ENCODE measurements at places on chromosomes 16 and 17. TPM values are rescaled to one million over a fixed set of nuclear protein-coding genes. Genes with fewer than 3 reads are reported as not detected.

Gene SDK2
- 0.56 TPM for total RNA-seq

Gene ZNF624
- total RNA-seq, result 3.3 TPM

Gene PIGL
- 17.5 TPM for total RNA-seq

Gene KREMEN2
- 1.7 TPM for total RNA-seq

Gene NPIPA3
- 1.1 TPM for total RNA-seq

Gene TM4SF5
- 0.64 TPM for total RNA-seq

Gene KPNA2
- 519 TPM for total RNA-seq

All from A549 treated with DMSO at 1 μM for 4 hours (cell line).